ENCODE measurements at places on chromosomes 5 and 9.

DNA sequence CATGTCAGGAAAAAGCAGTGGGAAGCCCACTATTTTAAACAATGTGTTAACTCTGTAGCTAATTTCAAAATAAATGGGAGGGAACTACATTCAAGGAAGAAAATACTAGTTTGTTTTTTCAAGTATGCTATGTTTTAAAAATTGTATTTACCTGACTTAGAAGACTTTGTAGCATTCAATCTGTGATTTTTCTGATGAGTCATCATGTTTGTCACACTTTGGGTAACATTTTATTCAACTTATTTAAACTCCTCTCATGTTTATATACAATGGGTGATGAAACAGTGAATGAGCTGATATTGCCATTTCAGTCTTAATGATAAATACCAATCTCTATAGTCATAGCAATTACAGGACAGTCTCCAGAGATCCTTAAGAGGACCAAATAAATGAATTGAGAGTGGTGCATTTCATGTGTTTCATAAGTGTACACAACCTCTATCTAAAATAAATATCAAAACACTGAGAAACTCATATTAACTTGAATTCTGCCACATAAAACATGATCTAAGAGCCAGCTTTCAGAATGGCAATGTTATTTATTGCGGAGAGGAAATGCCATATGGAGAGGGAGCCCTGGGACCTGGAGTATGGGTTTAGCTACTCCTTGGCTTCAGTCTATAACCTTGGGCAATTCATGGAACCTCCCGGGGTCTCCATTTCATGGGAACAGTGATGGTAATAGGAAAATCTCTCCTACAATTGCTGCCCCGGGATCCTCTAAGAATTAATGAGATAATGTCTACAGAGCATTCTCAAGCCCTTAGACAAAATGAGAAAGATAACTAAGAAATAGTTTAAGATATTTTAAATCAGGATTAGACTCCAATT is 913.9 kb downstream of the TLE4 start:
- DNase-seq, result no peak

DNA sequence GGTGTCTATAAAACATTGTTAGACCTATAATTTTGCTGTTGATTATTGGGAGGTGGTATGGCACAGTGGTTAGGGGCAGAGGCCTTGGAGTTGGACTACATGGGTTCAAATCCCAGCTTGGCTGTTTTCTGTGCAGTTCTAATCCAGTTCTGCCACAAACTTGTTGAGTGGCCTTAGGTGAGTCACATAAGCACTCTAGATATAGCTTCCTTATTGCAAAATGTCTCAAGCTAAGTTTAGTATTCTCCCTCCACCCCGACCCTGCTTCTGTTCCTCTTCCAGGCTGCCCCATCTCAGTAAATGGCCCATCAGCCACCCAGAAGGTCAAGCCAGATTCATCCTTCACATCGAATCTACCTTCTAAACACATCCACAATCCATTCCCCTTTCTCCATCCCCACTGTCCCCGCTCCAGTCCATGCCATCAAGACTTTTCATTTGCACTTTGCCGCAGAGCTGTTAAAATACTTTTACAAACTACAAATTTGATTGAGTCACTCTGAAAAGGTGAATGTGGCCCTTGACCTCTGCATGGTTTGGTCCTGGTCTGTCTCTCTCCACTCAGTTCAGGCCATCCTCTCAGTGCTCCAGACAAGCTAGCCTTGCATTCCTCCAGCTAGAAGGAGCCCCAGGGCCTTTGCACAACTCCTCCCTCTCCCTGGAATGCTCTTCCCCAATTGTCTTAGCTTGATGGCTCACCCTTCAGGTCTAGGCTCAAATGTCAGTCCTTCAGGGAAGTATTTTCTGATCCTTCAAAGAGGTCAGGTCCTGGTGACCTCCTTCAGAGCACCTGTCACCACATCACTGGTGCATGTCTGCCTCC is 10.0 kb upstream of the HDHD3 start:
- no peak for DNase-seq

- DNase-seq, result no peak
These were observed 120.9 kb downstream of the SH3GL2 start for GRCh38 chr9:17699615-17700330.

DNA sequence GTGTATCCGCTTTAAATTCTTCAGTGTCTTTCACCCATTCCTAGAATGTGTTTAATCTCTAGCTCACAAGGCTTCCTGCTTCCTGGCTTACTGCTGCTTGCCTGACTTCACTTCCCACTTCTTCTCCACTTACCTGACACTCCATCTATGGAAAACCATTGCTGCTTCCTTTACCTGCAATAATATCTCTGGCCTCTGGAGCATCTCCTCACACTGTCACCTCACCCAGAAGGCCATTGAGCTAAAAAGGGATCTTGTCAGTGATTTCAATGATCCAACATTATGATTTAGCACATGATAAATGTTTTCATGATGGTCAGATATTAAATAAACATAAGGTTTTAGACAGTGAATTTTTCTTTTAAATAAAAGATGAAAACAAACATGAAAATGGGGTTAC is 281.1 kb downstream of the MRPS30 start:
- DNase-seq, result no peak

DNA sequence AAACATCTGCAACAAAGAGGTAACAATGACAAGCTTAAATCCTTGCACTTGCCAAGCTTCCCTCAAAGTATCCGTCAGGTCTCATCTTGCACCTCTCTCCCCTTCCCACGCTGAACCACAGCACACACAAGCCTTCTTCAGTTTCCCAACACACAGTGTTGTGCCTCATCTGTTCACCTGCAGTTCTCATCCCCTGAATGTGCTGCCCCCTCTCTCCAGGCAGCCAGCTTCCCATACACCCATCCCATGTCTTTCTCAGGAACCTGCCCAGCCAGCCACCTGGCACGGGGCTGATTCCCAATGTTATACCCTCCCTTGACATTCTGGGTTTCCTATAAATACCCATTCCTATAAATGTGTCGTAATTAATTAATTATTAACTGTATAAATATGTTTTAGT is 314.8 kb downstream of the PRELID2 start:
- no peak for DNase-seq

DNA sequence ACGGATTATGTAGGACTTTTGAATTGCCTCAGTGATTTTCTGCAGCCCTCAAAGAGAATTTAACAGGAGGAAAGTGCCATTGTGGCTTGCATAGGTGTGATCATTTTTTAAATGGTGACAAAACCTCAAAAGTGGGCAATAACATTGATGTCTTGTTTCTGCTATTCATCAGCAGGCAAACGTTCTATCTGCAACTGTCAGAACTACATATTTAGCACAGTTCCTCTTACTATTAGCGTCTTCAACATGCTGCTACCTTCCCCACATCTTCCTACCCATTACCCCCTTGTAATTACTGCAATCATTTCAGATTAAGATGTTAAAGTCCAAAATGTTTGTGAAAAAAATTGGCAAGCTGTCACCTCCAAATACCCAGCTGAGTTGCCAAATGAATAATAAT is 254.6 kb downstream of the SMARCA2 start:
- no peak for DNase-seq

- DNase-seq, result no peak
These were observed 218.0 kb downstream of the PIK3R1 start for GRCh38 chr5:68433526-68433922.

DNA sequence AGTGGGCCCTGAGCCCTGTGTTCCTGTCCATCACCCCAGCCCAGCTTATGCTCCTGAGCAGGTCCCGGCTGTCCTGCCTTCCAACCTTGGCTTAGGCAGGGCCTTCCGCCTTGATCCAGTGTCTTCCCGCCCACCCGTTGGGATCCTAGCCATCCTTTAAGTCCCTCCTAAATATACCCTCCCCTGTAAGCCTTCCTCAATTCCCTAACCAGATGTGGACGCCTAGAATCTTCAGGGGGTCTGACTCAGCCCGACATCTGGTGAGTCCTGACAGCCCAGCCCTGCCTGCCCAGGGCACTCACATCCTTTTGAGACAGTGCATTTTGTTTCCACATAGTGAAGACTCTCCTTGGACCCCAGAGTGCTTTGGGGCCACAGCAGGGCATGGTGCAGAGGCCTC is 23.7 kb downstream of the SLC6A7 start:
- DNase-seq, result no peak

DNA sequence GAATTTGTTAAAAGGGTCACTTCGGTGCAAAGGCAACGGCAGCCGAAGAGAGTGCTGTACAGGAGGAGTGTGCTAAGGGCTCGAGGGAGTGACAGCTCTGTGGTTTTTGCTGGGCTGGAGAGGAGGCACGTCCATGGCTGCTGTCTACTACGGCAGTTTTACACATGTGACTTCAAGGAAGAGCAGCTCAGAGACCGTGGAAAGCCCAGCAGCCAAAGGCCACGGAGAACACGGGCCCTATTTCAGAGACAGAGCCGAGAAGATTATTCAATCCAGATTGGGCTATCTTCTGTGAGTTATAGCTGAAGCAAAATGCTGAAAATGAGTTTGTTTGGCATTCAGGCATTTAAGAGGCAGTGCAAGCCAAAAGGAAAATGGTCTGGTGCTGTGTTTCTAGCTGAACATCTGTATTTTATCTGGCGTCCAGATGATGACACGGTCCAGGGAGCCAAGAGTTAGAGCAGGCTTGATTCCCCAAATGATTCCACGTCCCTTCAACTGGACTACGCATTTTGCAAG is 96.4 kb downstream of the RFK start:
- no peak for DNase-seq

- DNase-seq, result no peak
These were observed 8.3 kb upstream of the COMMD10 start for GRCh38 chr5:116076496-116076895.

DNA sequence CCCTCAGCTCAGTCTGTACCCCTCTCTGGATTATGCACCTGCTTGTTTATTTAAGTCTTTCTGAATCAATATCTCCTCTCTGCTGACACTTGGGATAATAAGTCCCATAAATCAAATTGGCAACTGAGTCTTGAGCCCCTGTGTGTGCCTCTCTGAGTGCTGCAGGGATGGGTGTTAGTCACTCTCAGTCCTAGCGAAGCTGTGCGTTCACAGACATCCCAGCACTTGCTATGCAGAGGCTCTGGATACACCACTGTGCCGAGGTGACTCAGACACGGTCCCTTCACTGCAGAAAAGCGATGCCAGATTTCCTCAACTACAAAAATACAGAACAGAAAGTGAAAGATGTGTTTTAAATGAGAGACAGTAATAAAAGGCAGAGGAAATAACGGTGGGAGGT is 4.1 kb upstream of the KCNMB1 start:
- DNase-seq, result no peak

DNA sequence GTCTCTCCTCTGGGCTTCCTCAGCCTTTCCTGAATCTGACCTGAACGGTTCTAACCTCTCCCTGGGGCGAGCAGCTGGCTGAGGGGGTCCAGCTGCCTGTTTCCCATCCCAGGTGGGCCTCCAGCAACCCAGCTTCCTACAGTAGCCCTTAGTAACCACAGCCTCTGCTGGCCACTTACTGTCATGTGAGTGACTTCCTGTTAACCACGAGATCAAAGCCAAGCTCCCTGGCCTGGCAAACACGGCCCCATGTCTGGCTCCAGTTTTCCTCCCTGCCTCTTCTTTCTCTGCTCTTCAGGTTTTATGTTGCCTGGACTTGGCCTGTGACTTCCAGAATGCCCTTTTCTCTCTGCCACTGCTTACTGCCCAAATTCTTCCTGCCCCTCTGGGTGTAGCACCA is 47.2 kb upstream of the DAB2IP start:
- DNase-seq, result no peak

DNA sequence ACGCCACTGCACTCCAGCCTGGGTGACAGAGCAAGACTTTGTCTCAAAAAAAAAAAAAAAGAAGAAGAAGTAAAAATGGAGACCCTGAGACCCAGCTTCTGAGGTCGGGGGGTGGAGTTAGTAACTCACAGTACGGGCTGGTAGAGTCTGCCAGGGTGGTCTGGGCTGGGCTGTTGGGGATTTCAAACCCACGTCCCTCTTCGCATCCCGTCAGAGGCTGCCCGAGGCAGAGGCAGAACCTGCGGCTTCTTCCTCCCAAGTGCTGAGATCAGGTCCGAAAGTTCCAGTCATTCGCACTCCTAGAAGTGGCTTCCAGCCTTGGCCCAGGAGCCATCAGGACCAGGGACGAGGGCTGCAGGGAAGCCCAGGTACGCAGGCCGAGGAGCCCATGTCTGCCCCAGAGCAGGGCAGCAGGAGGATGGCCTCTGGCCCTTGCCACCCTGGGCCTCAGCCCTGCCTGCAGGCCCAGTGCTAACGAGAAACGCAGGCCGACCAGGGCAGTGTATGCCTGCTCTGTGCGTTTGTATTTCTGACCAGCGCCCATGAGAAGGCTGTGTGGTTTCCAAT is 9.9 kb upstream of the SLC2A6 start:
- DNase-seq, result no peak

GRCh38 chr5:142520885-142521284 is 165.0 kb downstream of the FGF1 start:
- DNase-seq, result peak; percentile 18

- no peak for DNase-seq
These were observed 75.7 kb downstream of the FBN2 start for GRCh38 chr5:128462330-128462729.

DNA sequence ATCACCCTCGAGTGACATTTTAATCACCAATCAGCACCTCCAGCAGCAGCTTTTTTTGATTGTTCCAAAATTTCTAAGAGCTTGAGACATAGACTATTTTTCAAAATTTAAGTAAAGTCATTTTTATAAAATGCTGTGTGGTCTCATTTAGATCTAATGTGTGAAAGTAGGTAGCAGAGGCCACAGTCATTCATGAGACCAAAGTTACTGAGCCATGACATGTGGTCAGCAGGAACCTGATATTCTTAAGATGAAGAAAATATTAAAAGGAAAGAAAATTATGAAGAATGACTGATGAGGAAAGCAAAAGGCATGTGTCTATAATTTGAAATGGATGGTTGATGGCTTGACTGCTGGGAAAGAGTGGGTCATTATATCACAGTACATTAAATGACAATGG is 7.2 kb downstream of the FREM1 start:
- DNase-seq, result no peak

DNA sequence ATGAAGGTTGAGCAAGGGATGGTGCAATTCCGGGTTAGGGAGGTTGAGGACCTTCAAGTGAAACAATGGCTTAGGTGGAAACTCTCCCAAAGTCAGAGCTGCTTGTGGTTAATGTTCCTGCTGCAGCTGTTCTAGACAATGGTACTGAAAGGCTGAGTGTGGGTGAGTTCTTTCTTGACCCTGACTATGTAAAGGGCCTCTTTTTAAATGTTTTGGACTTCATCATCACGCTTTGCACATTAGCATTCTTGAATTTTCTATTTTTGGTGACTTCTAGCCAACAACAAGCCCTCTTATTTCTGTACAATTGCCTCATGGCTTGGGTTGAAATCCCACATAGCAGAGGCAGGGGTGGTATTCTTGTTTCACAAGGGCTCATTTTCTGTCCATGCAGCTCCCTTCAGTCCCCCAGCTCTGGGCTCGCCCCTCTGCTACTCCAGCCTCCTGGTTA is 136.3 kb upstream of the ANKRD55 start:
- no peak for DNase-seq

- no peak for DNase-seq
These were observed 18.1 kb downstream of the C9orf50 start for GRCh38 chr9:129602598-129603415.

DNA sequence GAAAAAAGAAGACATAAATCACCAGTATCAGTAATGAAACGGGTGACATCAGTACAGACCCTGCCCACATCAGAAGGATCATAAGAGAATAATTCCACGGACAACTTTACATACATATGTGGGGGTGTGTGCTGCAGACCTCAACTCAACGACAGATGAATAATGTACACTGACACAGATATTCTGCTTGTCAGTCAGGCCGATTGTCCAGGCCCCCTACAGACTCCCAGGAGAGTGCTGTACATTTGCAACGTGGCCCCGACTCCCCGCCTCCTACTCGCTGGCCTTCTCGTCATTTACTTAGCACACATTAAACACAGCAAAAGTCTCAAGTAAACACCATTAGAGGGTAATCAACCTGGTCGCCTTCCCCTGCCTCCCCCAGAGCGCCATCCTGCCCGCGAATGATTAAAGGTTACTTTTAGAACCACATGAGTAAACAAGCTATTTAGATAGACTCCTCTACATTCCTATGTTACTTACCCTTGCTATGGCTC is 3.5 kb upstream of the TMED9 start:
- no peak for DNase-seq
